ENCODE measurements at places on chromosomes 3 and 15.

- no peak for DNase-seq
These were observed 193.8 kb downstream of the CNTN3 start for GRCh38 chr3:74420538-74421124.

DNA sequence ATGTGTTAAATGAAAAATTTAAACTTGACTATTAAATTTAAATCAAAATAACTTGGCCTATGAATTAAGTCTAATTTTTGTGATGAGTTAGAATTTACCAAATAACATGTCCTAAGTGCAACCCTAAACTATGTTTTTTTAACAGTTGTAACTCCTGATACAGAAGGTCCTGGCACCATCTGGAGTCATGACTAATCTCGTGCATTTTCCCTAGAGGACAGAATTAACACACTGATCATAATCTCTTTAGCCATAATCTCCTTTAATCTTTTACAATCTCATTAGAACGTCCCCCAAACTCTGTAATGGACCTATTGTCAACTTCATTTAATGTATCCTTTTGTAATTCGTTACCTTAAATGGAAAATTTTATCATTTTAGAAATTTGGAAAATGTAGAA, 100.6 kb downstream of the SUCNR1 start:
- DNase-seq: no peak

GRCh38 chr3:138407236-138407907, 27.0 kb upstream of the ESYT3 start:
- no peak for DNase-seq

DNA sequence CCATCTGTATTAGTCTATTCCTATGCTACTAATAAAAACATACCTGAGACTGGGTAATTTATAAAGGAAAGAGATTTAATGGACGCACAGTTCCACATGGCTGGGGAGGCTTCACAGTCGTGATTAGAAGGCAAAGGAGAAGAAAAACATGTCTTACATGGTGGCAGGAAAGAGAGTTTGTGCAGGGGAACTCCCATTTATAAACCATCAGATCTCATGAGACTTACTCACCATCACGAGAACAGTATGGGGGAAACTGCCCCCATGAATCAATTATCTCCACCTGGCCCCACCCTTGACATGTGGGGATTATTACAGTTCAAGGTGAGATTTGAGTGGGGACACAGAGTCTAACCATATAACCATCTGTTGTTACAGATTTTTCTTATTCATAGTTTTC, 42.1 kb upstream of the MB21D2 start:
- no peak for DNase-seq

DNA sequence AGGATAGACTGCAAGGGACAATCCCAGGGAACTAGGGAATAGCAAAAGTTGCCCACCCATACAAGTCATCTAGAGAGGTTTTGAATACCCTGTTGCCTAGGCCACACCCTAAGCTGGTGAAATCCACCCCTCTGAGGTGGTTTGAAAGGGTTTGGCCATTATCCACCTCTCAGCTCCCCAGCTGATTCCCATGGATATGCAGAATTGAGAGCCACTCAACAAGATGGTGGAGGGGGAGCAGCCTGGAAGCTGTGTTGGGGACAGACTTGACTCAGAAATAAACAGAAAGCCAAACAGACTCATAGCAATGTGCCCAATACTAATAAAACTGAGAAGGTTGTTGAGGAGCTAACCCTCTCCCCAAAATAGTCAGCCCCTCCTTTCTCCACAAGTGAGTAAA, 10.9 kb downstream of the PRR20G start:
- no peak for DNase-seq

- DNase-seq: no peak
These were observed 217.3 kb downstream of the SHQ1 start for GRCh38 chr3:72630969-72631344.

- no peak for DNase-seq
These were observed 84.9 kb downstream of the HMG20A start for GRCh38 chr15:77505556-77505955.

- no peak for DNase-seq
These were observed 59.8 kb upstream of the BOC start for GRCh38 chr3:113151461-113152031.

DNA sequence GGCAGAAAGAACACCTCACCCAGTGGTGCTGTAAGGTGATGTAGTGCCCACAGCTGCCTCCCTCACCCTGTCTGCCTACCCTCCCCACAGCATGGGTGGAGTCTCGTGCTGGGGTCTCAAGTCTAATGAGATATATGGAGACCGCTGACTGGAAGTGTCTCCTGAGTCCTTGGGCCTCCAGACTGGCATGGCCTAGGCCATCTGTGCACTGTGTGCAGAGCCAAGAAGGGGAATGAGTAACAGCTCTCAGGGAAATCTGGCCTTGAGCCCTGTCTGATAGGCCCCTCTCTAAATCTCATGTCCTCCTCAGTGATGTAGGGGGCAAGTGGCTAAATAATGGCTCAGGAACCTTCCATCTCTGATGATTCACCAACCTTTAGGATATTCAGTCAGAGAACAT, 277.4 kb downstream of the PLCL2 start:
- no peak for DNase-seq

DNA sequence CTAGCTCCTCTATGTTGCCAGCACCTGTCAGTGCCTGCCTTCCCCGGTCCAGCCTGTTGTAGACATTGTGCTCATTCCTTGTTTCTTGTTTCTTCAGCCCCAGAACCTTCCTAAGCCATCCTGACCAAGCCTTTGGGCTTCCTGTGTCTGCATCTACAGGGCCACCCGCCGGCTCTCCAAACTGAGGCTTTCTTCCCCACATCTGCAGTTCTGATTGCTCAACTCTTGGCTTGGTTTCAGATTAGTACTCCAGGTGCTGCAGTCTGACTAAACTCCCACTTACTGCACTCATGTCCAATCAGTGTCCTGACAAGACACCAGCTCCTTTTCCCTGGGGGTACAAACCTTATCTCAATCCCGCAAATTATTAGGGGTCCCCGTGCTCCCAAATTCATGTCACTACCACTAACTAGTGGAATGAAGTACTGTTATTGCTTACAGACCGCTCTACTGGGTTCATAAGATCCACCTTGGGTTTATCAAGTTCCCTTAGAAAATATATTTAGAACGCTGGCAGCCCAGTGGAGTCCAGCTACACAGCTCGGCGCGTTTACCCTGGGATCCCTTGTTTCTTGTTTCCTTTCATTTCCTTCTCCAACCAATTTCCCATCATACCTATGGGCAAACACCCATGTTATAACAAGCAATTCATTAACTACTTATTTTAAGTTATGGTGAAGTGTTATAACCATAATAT, 114.2 kb upstream of the TJP1 start:
- no peak for DNase-seq

DNA sequence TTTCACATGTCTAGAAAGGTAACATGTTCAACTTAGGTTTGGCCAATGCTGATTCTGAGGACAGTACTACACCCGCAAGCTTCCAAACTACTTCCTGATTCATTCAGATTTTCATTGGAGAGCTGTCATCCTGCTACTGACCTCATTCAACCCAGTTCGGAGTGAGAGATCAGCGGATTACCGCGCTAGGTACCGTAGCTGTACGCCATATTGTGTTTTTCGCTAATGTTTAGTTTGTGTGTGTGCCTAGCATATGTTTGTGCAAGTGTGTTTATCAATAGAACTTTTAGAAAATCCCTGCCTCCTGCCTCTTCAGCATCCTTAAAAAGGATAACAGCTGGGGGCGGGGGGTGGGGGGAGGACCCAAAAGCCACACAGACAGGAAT, 1.1 kb downstream of the ZBTB20 start:
- peak; percentile 50 for DNase-seq

Data from stimulated activated naive CD8-positive, alpha-beta T cell treated with anti-CD3 and anti-CD28 coated beads, Interleukin-15, amount 100 ng/mL, for 72 hours (primary cell).